Activated CD4-positive, alpha-beta T cell treated with anti-CD3 and anti-CD28 coated beads for 4 hours (primary cell): ENCODE measurements at places on chromosomes 2 and 18.

GRCh38 chr18:47979611-47980200, 49.2 kb upstream of the SMAD2 start:
- no peak for DNase-seq

DNA sequence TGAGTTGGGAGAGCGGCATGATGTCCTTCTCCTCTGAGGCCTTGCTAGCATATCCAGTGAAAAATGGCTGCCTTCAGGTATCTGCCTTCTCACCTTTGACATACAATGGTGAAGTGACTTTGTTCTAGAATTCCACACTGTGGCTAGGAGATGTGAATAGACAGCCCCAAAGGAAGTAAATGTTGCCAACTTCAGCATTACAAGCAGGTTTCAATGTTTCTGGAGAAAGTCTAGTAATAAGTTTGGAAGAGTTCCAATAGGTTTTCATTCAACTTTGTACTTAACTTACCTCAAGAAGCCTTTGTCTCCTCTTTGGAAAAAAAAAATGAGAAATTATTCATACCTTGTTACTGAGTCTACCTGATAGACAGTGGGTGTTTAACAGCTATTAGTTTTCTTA, 421.3 kb upstream of the MMADHC start:
- DNase-seq, result no peak

DNA sequence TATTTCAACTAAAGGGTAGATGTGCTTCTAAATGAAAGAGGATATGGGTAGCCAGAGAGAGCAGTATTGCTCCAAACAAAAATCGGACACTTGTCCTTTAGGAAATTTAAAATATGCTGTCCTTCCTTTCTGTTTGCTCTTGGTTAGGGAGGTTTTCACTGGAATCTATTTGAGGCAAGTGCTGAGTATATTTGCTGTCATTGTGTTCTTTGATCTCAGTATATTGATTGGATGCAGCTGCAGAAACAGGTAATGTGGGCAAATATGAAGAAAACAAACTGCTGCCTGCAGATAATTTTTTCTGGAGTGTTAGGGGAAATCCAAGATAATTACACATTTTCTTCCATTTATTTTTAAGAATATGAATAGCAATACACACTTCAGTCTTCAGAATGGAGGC, 410.2 kb downstream of the NCKAP5 start:
- DNase-seq, result no peak

GRCh38 chr2:133755480-133756300, 187.4 kb upstream of the NCKAP5 start:
- DNase-seq, result no peak

- DNase-seq, result no peak
These were observed 52.8 kb downstream of the LDLRAD4 start for GRCh38 chr18:13271302-13271911.

DNA sequence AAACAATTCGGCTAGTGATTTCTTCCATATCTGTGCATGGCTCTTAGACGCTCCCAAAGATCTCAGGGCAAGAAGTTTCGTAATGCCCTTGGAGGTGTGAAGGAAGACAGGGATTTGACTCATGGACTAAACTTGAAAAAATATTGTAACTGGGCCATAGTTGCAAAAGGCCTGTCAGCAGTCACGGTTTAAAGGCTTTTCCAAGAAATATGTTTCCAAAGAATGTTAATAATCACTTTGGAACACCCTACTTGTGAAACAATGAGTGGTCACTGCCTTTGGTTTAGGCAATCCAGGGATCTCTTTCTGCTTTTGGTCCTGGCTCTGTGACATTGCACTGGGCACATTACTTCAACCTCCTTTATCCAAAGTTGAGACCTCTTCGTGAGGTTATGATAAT, 102.5 kb upstream of the RASGRP3 start:
- DNase-seq, result no peak

DNA sequence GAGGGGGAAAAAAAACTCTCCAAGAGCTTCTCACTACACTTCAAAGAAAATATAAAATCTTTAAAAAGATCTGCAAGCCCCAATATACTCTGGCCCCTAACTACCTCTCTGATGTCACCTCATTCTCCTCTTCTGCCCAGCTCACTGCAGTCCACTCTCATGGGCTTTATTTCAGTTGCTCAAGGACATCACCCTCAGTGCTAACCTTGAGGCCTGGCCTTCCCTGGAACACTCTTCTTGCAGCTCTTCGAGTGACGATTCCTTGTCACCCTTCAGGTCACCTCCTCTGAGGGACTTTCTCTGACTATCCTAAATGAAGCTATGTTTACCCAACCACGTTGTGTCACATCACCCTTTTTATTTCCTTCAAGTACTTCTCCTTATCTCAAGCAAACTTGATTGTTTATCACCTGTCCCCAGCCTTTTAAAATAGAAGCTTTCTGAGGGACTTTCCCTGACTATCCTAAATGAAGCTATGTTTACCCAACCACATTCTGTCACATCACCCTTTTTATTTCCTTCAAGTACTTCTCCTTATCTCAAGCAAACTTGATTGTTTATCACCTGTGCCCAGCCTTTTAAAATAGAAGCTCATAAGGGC, 10.4 kb downstream of the RTTN start:
- no peak for DNase-seq

- no peak for DNase-seq
These were observed 26.3 kb upstream of the E2F6 start for GRCh38 chr2:11492244-11492643.

DNA sequence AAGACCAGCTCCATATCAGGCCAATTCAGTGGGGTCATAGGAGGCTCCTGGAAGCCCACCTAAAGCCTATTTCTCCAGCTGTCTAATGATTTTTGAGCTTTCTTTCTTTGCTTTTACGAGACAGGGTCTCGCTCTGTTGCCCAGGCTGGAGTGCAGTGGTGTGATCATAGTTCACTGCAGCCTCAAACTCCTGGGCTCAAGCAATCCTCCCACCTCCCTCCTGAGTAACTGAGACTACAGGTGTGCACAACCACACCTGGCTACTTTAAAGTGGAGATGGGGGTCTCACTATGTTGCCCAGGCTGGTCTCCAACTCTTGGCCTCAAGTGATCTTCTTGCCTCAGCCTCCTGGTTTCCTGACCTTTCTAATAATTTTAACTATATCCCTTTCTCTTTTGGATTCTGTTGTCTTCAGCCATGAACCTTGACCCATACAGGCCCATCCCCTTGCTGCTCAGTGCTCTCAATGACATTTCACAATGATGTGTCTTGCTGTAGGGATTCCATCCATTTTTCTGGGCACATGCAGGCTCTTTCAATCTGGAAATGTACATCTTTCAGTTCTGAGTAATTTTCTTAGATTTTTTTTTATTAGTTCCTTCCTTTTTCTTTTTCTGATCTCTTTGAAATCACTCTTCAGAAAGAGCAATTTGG, 29.7 kb downstream of the GNLY start:
- DNase-seq, result no peak

DNA sequence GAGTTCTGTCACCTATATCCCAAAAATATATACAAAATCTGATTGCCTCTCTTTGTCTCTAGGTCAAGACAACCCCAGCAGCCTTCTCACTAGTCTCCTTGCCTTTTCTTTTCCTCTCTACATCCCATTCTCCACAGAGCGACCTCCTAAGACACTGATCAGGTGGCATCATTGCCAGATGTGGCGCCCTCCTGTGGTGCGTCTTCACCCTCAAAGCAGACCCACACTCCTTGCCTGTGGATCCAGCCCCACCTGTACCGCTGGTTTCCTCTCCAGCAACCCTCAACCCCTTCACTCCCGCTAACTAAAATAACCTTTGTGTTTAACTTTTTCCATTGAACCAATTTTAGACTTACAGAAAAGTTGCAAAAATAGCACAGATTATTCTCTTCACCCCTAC, 273.3 kb downstream of the GLI2 start:
- no peak for DNase-seq

DNA sequence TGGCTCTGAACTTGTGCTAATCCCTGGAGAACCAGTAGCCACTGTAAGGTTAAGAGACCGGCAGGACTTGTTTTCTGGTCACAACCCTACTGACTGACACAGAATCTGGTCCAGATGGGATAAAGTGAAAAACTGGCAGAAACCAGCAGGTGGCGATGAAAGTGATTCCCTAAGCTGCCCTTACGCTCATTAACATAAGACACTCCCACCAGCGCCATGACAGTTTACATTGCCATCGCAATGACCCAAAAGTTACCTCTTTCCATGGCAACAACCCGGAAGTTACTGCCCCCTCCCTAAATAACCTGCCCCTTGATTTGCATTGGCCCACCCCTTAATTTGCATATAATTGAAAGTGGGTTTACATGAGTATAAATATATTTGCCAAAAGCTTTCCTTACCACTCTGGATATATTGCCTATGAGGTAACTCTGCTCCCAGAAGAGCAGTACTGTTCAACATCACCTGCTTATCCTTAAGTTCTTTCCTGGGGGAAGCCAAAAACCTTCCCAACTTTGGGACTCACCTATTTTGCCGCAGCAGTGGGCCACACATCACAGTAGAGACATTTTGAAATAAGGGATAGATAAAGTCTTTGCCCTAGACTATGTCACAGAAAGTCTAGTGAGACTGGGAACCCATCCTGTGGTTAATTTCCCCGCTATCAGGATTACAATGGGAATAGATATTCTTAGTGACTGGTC, 35.8 kb upstream of the AFF3 start:
- no peak for DNase-seq

DNA sequence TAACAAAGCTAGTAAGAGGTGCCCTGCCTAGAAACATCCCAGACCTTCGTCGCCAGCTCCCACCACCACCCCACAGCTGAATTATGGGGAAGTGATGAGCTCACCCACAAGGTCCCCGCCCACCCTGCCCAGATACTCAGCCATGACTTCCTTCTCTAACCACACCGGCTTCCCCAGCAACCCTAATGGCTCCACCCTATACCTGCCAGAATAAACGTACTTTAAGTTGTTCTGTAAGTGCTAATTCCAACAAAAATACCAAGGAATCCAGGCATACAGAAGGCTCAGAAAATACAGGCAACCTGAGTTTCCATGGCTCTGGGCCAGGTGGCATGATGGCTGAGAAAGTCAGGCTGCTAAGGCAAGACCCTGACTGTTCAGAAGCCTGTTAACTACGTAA, 39.1 kb downstream of the TMEM163 start:
- peak; percentile 47 for DNase-seq

DNA sequence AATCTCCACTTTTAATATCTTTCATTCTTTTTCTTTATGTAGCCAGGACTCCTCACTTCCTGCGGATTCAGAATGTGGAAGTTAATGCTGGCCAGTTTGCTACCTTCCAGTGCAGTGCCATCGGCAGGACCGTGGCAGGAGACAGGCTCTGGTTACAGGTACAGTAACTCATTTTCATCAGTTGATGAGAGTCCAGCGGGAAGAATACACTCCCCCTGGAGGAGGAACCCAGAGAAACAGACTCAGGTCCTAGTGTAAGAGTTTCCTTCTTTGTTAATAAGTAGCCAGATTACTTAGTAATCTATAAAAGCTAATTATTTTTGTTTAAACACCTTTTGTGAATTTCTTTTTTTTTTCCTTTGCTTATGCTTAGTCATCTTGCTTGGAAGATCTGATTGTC, 359.4 kb downstream of the PTPRM start:
- no peak for DNase-seq

- no peak for DNase-seq
These were observed 4.6 kb upstream of the MLPH start for GRCh38 chr2:237482485-237482884.

DNA sequence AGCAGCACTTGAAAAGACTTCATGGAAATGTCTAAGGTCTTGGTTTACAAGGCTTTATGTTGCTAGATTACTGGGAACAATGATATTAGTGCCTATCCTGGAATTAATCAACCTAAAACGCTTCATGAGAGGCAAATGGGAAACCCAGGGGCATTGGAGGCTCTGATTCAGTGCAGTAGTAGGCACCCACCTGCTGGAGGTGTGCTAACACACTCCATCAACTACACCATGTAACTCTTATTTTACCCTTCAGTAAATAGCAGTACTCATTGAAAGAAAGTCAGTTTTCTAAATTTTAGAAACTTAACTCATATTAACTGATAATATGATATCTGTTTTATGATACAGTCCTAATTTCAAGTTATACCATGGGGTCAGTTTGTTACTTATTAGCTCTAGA, 17.4 kb upstream of the HNRNPA3 start:
- DNase-seq, result no peak

GRCh38 chr2:218077464-218078216, 8.6 kb downstream of the RUFY4 start:
- no peak for DNase-seq

GRCh38 chr2:203909974-203910373, 26.6 kb upstream of the ICOS start:
- DNase-seq, result no peak

DNA sequence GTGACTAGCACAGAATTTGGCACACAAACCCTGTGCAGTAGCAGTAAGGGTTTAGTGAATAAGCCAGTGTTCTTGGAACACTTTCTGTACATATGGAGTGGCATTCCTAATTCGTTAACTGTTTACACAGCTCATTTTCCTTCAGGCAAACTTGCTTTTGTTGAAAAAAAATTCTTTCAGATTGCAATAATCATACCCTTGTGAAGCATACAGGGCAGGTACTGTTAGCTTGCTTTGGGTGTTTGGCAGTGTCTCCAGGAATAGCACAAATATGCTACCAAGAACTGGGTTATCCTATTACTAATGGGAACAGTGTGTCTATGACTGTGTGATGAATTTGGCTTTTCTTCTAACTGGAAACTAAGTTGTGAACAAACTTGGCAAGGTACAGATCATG, 33.4 kb downstream of the UGP2 start:
- no peak for DNase-seq

GRCh38 chr2:48459921-48460320, 70.0 kb upstream of the STON1 start:
- DNase-seq, result no peak

DNA sequence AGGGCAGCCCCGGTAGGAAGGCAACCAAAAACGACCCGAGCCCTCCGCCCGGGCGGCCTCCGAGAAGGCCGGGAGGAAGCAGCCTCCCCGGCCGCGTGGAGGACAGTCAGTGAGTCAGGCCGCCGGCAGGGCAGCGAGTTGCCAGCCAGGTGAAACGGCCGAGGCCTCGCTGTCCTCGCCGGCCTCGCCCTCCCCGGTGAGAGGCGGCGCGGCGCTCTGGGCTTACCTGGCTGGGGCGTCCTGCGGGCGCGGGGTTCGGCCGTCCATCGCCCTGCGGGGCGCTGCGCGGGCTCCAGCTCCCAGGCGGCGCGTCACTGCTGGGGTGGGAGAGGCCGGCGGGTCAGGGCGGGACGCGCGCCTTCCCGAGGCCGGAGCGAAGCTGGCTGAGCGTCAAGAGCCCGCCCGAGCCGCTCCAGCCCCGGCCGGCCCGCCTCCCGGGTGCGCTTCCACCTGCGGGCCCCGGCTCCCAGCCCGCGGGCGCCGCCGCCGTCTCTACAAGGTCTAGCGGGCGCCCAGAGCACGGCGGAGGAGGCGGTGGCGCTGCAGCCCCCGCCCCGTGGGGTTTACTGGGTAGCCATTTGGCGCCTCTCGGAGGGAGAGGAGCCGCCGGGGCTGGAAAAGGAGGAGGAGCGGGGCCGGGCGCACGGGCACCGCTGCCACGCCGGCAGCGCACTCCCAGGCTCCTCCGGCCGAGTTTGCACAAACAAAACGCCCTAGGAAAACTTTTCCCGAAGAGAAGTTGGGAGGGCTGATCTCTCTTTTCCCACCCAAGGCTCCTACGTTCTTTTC, 499 bp downstream of the COBLL1 start:
- DNase-seq, result no peak

GRCh38 chr18:71808616-71809015, 735.5 kb downstream of the CBLN2 start:
- no peak for DNase-seq
